ENCODE measurements at places on chromosomes 1 and 21.

GRCh38 chr1:23751815-23752200 lies 8.5 kb downstream of the ELOA start:
- no peak for DNase-seq

- no peak for DNase-seq
These were observed 600.6 kb downstream of the PTPRU start for GRCh38 chr1:29836651-29837646.

- no peak for DNase-seq
These were observed 51.1 kb downstream of the ZNF326 start for GRCh38 chr1:90045853-90046563.

GRCh38 chr1:213295860-213296259 lies 244.8 kb downstream of the RPS6KC1 start:
- DNase-seq = no peak

DNA sequence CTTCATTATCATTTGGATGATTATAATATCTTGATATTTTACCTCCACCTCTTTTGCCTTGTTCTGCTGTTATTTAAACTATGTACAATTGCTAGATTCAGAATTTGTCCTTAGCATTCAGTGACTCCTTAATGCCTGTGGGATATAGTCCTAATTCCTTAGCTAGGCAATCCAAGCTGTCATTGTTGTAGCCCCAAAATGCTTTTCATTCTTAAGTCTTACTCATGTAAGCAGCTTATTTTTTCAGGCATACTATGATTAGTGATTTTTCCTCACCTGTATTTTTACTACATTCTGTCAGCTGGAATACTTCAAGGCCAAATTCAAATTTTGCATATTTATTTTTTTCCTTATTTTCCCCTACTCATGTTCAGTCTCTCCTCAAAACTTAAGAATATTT lies 13.4 kb downstream of the PKN2 start:
- DNase-seq = no peak

DNA sequence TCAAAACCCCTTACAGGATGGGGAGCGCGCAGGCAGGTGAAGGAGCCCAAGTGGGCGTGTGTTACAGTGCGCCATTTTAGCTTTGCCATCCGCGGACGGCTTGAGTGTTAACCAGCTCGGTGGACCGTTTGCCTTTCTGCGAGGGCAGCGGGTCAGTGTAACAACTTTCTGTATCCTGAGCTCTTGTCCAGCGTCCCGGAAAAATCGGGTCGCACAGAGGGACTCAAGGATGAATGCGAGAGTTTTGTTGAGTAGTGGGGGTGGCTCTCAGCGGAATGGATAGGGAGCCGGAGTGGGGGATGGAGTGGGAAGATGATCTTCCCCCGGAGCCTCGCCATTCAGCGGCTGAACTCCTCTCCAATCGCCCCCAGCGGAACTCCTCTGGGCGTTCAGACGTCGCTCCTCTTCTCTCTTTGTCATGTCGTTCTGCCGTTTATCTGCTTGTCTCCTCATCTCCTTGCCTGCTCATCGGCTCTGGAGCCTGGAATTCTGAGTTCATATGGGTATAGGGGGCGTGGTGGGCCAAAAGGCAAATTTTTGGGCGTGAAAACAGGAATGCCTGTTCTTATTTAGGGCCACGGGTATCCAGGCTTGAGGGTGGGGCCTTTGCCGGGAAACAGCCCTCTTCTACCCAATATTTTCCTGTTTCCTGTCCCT lies 295.4 kb downstream of the CTH start:
- DNase-seq = no peak

DNA sequence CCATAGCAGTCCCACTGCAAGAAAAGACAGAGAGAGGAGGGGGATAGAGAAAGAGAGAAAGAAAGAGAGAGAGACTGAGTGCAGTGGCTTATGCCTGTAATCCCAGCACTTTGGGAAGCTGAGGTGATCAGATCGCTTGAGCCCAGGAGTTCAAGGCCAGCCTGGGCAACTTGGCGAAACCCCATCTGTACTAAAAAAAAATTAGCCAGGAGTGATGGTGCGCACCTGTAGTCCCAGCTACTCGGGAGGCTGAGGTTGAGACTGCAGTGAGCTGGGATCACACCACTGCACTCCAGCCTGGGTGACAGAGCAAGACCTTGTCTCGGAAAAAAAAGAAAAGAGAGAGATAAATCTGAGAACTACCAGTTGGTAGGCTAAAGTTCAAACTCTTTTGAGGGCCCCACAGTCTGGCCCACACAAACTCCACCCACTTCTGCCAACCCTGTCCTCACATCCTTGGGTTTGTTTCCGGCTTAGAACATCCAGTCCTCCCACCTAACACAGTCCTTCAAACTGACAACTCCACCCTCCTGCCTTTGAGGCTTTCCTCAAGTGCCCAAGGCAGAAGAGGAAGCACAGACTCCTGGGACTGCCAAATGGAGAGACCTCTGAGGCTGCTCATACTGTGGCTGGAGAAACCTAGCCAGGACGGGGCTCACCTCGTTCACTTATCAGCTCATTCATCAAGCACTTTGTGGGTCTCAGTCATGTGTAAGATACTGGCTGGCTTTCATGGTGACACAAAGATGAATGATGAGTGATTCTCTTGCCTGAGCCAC lies 20.1 kb downstream of the TFAP2E start:
- no peak for DNase-seq

DNA sequence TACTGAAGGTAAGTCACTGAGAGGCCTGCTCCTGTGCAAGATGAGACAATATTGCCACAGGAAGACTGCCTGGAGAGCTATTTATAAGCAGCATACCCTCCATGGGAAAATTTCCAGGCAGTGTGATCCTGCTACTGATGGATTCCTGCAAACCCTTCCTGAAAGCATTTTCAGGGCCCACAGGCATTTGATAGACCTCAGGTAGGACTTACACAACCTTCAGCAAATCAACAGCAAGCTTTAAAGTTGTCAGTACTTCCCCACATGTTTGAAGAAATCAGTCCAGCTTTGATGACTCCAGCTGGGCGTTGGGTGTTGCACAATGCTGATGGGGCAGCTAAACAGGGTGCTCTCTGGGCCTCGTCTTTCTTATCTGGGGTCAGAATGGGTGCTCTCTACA lies 108.8 kb downstream of the PLXNA2 start:
- DNase-seq = no peak

GRCh38 chr1:101902199-101902598 lies 94.5 kb downstream of the OLFM3 start:
- DNase-seq = no peak

GRCh38 chr1:156658496-156658895 lies 16.6 kb downstream of the BCAN start:
- DNase-seq = no peak

GRCh38 chr1:39632682-39633417 lies 6.6 kb downstream of the HEYL start:
- DNase-seq = no peak

DNA sequence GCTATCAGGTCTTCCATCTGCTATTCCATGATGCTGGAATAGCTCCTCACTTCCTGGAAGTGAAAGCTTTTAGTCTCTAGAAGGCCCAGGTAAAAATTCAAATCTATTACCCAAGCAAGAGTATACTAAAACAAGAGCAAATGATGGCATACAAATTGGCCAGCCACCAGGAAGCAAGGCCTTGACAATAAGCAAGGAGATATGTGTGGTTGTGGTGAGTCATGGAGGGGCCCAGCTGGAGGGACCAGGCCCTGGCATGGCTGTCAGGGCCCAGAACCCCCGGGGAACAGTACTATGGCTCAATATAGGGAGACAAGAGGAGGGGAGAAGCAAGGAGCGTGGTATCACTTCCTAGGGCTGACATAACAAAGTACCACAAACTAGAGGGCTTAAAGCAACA lies 358.7 kb downstream of the RRAGC start:
- DNase-seq = no peak

GRCh38 chr1:210908257-210908656 lies 225.7 kb downstream of the KCNH1 start:
- no peak for DNase-seq

GRCh38 chr1:85330711-85331290 lies 54.4 kb upstream of the BCL10 start:
- no peak for DNase-seq

- no peak for DNase-seq
These were observed 56.1 kb downstream of the SKI start for GRCh38 chr1:2283991-2284895.

GRCh38 chr1:17237561-17237903 lies 11.4 kb upstream of the PADI3 start:
- no peak for DNase-seq

GRCh38 chr1:155322953-155323728 lies 2.4 kb downstream of the RUSC1 start:
- peak; percentile 96 for DNase-seq

DNA sequence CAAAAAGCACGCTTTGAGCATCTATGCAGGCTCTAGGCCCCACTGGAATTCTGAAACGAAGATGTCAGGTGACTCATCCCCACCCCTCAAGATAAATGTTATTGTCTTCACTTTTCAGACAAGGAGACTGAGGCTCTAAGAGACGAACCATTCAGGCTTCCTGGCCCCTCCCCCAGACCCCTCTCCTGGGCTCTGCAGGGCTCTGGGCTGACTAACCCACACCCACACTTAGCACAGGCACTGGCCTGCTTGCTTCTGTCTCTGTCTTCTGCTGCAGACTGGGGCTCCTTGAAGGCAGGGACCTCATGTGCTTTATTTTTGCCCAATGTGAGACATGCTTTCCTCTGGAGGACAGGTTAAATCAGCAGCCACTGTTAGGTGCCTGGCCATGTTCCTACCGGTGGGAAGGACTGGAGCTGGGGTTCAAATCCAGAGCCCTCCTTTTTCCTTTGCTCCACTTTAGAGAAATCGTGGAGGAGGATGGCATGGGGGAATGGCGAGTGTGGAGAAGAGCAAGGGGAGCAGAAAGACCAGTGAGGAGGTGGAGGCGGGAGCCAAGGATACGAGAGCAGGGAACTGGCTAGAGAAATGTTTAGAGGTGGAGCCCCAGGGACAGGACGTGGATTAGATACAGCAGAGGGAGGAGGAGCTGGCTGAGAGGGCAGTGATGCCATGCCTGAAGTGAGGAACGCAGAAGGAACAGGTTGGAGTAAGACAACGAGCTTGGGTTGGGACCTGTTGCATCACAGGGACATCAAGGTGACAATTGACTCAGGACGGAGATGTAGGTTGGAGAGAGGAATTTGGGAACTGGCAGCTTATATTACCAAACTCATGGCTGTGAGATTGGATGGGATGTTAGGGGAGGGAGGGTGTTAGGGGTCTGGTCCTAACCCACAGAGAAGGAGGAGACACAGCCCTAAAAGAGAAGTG lies 1.7 kb downstream of the TMEM125 start:
- DNase-seq = no peak

DNA sequence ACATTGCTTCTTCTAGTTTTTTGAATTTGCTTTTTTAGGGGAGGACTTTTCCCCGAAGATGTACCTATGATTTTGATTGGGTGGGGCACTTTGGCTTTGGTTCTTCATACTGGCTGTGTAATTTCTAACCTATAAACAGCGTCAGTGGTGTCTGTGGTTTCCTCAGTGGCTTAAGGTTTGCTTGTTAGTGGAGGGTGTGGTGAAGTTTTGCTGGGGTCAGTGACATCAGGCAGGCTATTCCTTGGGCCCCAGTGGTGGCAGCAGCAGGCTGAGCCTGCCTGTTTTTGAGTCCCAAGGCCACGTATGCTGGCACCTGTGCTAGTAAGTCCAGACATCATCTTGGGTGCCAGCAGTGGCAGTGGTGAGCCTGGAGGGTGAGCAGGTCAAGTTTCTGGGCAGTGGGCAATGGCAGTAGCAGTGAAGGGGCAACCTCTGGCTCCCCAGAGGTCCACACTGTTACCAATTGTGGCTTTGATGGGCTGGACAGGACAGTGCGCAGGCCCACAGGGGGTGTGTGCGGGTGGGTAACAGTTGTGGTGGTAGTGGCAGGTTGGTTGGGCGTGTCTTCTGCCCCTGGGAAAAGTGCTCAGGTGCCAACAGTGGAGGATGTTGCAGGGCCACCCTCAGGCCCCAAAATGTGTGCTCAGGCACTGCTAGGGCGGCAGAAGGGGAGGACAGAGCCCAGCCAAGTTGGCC lies 54.9 kb upstream of the B3GALT2 start:
- DNase-seq = no peak

DNA sequence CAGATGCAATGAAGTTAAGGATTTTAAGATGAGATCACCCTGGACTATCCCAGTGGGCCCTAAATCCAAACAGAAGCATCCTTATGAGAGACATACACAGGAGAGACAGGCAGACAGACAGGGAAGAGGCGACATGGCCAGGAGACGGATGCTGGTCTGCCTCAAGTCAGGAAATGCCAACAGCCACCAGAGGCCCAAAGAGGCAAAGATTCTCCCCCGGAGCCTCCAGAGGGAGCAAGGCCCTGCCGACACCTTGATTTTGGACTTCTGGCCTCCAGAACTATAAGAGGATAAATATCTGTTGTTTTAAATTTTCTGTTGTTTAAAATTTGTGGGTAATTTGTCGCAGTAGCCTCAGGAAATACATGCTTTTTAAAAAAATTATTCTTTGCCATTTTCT lies 116.4 kb downstream of the GLIS1 start:
- no peak for DNase-seq

DNA sequence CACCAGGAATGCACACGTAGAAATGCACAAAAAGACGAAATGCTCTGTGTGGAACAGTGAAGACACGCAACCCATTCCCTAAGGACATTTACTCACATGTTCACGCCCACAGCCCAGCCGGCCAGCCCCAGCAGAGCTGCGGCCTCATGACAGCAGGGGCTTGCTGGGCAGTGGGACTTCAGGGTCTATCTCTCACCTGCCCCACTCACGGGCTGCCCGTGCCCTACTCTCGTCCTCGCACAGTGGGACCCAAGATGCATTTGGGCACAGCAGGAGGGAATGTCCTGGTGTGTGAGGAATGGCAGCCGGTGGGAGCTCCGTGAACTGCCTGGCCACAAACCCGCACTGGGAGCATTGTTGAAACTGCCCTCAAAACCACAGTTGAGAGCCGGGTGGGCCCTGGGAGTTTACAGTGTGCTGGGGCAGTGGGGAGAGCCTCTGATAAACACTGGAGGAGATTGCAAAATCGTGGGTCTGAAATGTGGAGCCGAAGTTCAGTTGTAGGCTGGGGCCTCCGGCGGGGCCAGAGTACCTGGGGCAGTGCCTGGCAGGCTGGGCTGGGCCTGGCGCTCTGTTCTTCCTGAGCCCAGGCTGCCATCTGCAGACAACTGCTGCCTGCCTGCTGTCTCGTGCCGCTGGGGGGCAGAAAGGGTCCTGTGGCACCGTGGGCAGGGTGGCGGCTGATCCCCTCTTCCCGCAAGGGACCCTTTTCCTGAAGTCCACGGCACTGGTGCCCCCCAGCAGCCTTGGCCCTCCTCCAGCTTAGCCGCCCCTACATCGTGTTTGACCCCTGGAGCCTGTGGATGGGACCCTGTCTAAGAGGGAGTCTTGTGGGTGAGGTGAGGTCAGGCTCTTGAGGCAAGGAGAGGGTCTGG lies 20.7 kb upstream of the POFUT2 start:
- no peak for DNase-seq

GRCh38 chr1:240602189-240602588 lies 9.8 kb downstream of the GREM2 start:
- DNase-seq = no peak

- DNase-seq = no peak
These were observed 226.4 kb downstream of the PLA2G4A start for GRCh38 chr1:187054862-187055757.

GRCh38 chr1:211469938-211470529 lies 21.9 kb downstream of the RD3 start:
- peak; percentile 22 for DNase-seq

- DNase-seq = no peak
These were observed 515.1 kb upstream of the PTBP2 start for GRCh38 chr1:96206451-96206850.

Data from NCI-H187 (cell line).